ENCODE measurements at places on chromosomes 4 and X.

- peak overlapping the region; percentile 98 for H3K27ac ChIP-seq
- peaks cover 19% of the 10 kb centered on the region for H3K36me3 ChIP-seq
- H3K4me3 ChIP-seq: peak overlapping the region; percentile 8
- peaks cover 97% of the 10 kb centered on the region for H3K4me1 ChIP-seq
Measured at GRCh38 chr4:148055844-148056243, 324.0 kb downstream of the ARHGAP10 start.

DNA sequence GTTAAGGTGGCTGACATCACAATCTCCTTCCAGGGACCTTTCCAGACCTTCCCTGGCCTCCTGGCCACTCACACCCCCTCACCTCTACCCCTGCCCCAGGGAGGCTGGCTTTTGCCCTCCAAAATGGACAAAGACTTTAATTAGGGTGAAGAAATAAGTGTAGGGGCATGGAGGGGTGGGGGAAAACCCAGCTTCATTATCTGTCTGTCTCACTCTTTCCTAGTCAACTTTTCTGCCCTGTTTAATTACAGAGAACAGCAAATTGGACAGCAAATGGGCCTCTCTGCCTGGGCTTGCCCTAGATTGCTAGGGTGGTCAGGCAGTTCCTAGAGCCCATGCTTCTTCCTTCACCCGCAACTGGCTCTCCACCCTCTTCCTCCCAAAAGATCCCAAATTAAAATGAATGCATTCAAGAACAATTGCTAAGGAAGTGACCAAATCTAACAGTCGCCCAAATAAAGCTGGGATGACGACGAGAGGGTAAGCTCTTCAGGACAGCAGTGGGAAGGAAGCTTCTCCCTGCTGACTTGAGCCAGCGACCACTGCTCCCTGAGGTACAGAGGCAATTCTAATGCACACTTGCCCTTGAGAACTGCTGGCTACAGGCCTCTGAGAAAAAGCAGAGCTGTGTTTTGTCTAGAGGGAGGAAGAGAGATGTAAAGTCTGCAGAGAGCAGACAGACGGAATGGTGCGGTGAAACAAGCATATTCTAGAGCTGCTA lies 12.4 kb downstream of the RAI2 start:
- H3K27ac ChIP-seq: no peak overlapping the region
- no peaks in the 10 kb centered on the region for H3K36me3 ChIP-seq
- no peak for DNase-seq

DNA sequence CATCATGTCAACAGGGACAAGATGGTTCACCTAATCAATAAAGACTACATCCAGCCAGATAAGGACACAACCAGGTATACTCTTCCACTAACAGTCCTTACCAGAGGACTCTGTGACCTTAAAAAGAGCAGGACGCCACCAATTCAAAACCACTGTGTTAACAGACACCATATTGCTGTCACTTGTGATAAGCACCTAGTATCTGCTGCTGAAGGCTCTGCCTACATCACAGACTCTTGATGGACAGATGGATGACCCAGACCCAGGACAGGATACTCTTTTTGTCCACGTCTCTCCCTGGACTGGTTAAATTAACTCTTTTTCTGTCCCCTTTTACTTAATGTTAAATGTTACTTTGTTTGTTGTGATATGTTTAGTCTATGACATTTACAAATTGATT lies 586.2 kb upstream of the AGA start:
- no peak for DNase-seq
- H3K36me3 ChIP-seq: no peaks in the 10 kb centered on the region
- no peak overlapping the region for H3K4me3 ChIP-seq

DNA sequence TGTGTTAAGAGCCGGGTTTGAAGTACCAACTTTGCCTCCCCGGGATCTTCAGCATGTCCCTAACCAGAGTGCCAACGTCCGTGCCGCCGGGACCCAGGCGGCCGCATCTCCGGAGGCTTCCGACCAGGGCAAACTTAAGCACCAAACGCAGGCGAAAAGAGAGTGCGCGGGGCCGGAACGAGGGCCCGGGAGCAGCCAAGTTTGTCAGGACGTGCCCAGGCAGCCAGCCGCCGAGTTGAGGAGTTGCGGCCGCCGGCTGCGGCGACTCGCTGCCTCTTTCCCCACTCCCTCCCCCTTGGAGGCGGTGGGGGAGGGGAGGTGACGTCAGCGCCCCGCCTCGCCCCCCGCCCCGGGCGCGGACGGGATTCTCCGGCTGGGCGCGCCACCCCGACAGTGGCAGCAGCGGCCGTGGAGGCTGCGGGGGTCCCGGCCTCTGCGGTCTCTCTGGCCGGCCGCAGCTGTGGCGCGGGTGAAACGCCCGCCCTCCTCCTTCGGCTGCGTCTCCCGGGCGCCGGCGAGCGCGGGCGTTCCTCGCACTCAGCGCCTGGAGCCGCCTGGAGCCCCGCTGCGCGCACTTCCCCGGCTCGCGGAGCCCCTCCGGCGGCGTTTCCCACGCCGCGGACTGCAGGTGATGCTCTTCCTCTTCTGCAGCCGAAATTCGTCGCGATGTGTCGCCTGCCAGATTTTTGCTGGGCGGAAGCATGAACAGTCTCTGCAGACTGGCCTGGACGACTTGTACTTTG lies 2.9 kb upstream of the FAT1 start:
- peak overlapping the region; percentile 45 for H3K4me3 ChIP-seq
- no peak for DNase-seq
- peaks cover 5% of the 10 kb centered on the region for H3K36me3 ChIP-seq
- no peak overlapping the region for H3K27ac ChIP-seq
- H3K4me1 ChIP-seq: no peaks in the 10 kb centered on the region
- peaks cover 27% of the 10 kb centered on the region for H3K27me3 ChIP-seq

DNA sequence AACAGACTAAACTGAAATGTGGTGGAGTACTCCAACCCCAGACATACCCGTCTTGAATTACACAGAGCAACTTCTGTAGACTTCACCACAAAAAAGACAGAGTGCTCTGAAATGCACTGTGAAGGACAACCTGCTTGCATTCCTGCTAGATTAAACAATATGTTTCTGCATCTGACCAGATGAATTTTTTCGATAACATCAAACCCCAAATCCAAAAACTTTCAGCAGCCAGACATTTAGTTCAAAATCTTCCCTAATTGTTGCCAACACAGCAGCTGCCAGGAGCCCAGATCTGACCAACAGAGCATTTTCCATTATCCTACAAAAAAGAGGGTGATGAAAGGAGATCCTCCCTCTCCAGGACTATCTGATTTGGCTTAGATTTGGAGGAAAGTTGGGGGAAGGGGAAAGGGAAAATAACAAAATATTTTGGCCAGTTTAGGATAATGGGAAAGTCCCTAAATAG lies 356.5 kb downstream of the PDGFC start:
- no peaks in the 10 kb centered on the region for H3K36me3 ChIP-seq
- no peaks in the 10 kb centered on the region for H3K27me3 ChIP-seq
- DNase-seq: no peak
- H3K4me3 ChIP-seq: no peak overlapping the region

DNA sequence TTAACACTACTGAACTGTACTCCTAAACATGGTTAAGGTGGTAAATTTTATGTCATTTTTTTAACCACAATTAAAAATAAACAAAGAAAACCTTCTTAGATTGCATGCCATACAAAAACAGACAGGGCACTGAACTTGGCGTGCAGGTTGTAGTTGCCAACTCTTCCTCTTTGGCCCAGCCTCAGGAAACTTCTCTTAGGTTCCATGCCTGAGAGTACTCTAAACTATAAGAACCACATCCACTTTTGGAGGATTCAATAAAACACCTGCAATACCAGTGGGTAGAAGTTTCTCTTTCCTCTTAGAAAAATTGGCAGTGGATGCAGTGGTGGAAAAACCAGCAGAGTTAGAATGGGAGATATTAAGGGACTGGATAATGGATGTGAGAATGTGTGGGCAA lies 103.4 kb downstream of the LUZP4 start:
- H3K4me3 ChIP-seq: no peak overlapping the region
- no peaks in the 10 kb centered on the region for H3K27me3 ChIP-seq
- DNase-seq: no peak
- H3K36me3 ChIP-seq: no peaks in the 10 kb centered on the region

DNA sequence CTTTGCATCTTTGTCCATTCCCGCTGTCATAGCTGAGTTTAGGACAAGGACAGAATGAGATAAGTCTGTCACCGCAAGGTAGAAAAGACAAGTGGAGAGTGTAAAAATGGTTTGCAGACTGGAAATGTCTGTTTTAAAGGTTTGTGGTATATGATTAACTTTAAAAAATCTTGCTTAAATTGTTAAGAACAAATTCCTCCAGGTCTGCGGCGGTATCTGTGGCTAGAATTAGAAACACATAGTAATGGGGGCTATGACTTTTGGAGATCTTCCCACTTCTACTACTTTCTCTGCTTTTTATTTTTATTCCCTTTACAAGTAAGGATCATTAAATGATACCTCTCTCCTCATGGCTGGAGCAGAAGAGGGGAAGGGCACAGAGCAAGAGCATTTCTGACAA lies 92.2 kb downstream of the MID1IP1 start:
- no peak overlapping the region for H3K27ac ChIP-seq
- DNase-seq: no peak
- no peak overlapping the region for H3K4me3 ChIP-seq
- H3K4me1 ChIP-seq: peaks cover 16% of the 10 kb centered on the region
- no peaks in the 10 kb centered on the region for H3K27me3 ChIP-seq

DNA sequence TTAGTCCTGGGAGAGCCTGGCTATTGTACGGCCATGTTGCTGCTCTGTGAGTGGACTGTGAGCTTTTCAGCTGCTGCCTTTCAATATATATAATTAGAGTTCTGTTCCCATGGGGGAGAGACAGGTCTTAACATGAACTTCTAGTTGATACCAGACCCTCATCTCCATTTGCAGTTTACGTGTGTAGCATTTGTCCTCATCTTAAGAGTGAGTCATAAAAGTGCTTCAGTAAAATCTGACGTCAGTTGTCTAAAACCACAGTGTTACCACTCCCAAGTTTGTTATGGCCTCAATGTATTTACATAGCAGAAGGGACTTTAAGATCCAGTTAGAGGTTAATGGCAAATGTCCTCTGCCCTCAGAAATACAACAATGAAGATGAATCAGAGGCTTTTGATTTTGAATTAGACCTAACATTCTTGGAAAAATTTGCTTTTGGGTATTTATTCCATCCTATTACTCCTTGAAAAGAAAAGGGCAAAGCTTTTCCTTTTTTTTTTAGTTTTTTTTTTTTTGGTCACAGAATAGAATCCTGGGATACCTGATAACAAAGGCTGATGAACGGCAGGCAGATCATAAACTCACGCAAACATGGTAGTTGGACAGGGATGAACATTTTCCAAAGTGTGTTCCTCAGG lies 38.6 kb downstream of the PHOX2B start:
- no peaks in the 10 kb centered on the region for H3K4me1 ChIP-seq
- H3K36me3 ChIP-seq: no peaks in the 10 kb centered on the region
- no peak overlapping the region for H3K4me3 ChIP-seq
- peaks cover 6% of the 10 kb centered on the region for H3K27me3 ChIP-seq
- no peak overlapping the region for H3K27ac ChIP-seq

GRCh38 chr4:188329521-188329920 lies 190.3 kb downstream of the TRIML1 start:
- no peak for DNase-seq
- no peaks in the 10 kb centered on the region for H3K4me1 ChIP-seq
- no peak overlapping the region for H3K27ac ChIP-seq
- no peak overlapping the region for H3K4me3 ChIP-seq

GRCh38 chrX:53817548-53817947 lies 131.0 kb upstream of the HUWE1 start:
- H3K4me3 ChIP-seq: no peak overlapping the region
- H3K36me3 ChIP-seq: no peaks in the 10 kb centered on the region
- DNase-seq: no peak
- no peak overlapping the region for H3K27ac ChIP-seq
- no peaks in the 10 kb centered on the region for H3K27me3 ChIP-seq

DNA sequence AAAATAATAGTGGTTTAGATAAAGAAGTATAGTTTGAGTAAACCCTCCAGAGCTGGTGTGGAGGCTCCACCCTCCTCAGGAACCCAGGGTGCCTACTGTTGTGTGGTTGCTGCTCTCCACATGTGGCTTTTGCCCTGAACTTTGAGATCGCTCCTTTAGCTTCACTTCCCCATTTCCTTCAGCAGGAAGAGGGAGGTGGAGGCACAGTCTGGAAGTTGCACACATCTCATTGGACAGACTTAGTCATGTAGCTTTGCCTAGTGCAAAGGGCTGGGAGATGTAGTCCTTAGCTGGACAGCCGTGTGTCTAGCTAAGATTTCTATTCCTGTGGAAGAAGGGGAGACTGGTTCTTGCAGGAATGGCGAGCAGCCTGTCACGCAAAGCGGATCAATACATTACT lies 37.9 kb downstream of the RGS12 start:
- no peak for DNase-seq
- peaks cover 3% of the 10 kb centered on the region for H3K4me1 ChIP-seq
- H3K27ac ChIP-seq: no peak overlapping the region
- H3K27me3 ChIP-seq: no peaks in the 10 kb centered on the region
- H3K4me3 ChIP-seq: no peak overlapping the region
- peaks cover 3% of the 10 kb centered on the region for H3K36me3 ChIP-seq

DNA sequence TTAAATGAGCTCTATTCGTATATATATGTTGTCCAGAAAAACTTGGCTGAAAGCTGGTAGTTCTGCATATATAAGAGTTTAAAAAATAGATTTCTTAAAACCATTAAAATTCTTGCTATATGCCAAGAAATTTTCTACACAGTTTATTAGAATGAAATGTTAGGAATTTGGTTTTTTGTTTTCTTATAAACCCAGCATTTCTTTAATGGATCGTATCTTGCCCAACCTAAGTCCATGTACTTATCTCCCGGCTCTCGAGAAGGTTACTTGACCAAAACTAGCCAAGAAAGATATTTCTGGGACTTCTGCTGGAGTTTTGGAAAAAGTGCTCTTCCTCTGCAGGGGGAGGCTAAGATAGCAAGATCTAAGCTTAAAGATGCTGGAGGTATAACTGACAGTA lies 4.7 kb upstream of the ASB5 start:
- no peaks in the 10 kb centered on the region for H3K36me3 ChIP-seq
- DNase-seq: no peak
- H3K4me1 ChIP-seq: no peaks in the 10 kb centered on the region
- no peak overlapping the region for H3K27ac ChIP-seq
- H3K4me3 ChIP-seq: no peak overlapping the region

DNA sequence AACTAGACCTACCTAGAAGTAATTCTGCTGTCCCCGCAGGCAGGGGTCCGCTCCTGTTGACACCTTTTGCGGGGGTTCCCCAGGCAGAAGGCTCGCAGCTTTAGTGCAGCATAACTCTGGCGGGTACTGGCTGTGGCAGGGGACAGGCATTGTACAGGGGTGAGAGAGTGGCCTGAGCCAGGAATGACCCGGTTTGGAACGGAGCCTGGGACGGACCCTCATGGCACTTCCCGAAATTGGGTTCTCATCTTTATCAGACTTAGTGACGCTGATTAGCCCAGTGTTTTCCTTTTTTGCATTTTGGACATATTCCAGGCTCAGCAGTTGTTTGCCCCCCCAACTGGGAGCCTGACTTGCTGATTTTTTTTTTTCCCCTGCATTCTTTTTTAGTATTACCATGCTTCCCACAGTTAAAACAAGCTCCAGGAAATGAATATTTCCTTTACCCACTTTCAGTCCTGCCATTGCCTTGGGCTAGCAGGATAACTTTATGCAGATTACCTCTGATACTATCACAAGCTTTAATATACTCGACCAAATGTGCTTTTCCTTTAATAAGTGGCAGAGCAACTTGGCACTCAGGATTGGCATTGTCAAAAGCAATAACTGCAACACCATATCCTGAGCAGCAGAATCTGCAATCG lies 55.8 kb upstream of the WDR1 start:
- no peak overlapping the region for H3K27ac ChIP-seq
- no peak for DNase-seq
- no peaks in the 10 kb centered on the region for H3K4me1 ChIP-seq
- H3K4me3 ChIP-seq: no peak overlapping the region
- H3K27me3 ChIP-seq: no peaks in the 10 kb centered on the region

- peaks cover under 1% of the 10 kb centered on the region for H3K36me3 ChIP-seq
- no peak overlapping the region for H3K4me3 ChIP-seq
- DNase-seq: no peak
- no peaks in the 10 kb centered on the region for H3K27me3 ChIP-seq
- H3K4me1 ChIP-seq: peaks cover 9% of the 10 kb centered on the region
Measured at GRCh38 chrX:10050481-10050880, 83.3 kb downstream of the CLDN34 start.

Data from naive thymus-derived CD8-positive, alpha-beta T cell (primary cell).